ENCODE measurements at places on chromosomes 7 and 10. TPM values are rescaled to one million over a fixed set of nuclear protein-coding genes. Genes with fewer than 3 reads are reported as not detected.

Gene PDCD4
- 135 TPM for total RNA-seq

Gene TUBAL3
- not detected for total RNA-seq

Gene ATP6V0A4
- total RNA-seq: not detected

Gene FHIP2A
- 37.7 TPM for total RNA-seq

Gene LBX1
- total RNA-seq: not detected

- no peak for DNase-seq
Observed at GRCh38 chr10:95837356-95837776, 70.4 kb upstream of the CC2D2B start.

DNA sequence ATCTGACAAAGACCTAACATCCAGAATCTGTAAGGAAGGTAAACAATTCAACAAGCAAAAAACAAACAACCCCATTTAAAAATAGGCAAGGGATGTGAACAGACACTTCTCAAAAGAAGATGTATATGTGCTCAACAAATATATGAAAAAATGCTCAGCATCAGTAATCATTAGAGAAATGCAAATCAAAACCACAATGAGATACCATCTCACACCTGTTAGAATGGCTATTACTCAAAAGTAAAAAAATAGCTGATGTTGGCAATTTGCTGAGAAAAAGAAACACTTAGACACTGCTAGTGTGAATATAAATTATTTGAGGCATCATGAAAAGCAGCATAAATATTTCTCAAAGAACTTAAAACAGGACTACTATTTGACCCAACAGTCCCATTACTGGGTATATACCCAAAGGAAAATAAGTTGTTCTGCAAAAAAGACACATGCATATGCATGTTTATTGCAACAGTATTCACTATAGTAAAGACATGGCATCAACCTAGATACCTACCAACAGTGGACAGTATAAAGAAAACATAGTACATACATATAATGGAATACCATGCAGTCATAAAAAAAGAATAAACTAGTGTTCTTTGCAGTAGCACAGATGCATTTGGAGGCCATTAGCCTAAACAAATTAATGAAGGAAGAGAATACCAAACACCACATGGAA, 980.1 kb downstream of the KCNMA1 start:
- no peak for DNase-seq

GRCh38 chr10:98446151-98446660, 529 bp downstream of the HPS1 start:
- DNase-seq: peak; percentile 78

- DNase-seq: no peak
Observed at GRCh38 chr10:107749235-107749634, 584.7 kb upstream of the SORCS1 start.

DNA sequence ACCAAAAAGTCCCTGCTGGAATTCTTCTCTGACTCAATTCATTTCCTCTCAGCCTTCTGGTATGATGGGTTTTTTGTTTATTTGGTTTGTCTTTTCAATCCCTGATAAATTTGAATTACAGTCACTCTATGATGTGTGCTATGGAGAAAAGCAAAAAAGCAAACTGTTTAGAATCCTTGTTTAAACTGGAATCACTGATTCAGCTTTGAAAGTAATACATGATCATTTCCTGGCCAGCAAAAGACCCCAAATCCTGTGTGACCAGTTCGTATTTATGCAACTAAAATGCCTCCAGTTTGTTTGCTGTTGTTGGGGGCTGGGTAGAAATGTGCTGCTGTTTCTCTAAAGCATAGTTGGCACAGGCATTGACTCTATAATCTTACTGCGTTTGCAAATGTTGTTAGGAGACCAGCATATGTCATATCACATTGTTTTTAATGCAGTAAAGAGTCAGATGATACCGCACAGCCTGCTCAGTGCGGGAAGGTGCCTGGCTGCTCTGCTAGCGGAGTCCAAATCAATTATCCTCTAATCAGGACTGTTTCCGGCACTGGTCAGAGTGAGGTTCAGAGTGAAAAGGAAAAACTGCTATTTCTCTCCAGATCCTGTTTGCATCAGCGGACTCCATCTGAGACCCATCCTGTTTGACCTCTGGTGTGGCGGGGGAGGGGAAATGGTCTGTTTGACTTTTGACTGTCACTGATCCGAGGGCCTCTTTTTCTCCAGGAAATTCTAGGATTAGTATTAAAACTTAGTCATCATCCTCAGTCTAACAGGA, 40.6 kb upstream of the ADD3 start:
- DNase-seq: no peak

DNA sequence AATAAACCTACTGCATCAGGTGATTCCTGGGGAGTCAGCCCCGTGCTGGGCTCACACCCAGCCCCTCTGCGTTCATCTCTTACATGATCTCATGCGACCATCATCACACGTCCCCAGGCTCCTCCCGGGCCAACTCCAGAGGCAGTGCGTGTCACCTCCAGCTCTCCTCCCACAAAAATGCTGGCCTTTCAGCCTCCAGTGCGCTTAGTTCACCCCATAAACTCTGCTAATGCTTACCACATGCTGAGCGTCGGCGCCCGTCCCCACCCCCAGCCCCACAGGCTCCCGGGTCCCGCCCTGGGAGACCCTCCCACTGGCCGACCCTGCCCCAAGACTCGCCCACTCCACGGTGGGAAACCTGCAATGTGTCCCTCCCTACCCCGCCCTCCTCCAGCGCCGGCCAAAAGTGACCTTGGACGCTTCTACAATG, 816 bp upstream of the SDK1 start:
- DNase-seq: peak; percentile 71

GRCh38 chr10:112805701-112806100, 144.3 kb upstream of the TCF7L2 start:
- no peak for DNase-seq

DNA sequence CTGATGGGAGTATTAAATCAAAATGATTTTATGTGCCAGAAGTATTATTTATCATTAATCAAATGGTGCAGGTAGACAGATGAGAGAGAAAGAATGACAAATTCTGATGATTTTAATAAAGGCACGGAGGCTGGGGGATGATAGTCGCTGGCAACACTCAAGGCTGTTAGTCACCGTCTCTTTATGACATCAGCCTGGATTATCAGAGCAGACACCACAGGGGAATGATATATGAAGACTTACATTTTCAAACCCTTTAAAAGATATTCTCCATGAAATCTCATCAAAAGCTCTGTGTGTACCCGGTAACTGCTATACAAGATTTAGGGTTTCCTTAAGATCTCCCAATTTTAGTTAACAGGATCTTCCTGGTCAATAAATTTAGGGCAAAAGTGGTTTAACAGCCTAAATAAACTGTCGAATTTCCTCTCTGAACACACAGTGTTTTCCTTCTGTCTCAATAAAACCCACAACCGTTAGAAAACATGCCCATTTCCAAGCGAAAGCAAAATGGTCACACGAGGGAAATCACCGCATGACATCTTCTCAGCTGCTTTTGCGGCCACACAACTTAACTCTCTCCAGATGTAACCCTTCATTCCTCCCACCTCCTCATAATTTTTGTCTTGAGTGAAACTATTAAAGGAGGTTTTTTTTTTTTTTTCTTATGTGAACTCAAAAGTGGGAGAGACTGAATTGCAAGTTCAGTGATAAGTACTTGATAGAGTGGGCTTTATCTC, 133.2 kb upstream of the FAM171A1 start:
- DNase-seq: no peak

GRCh38 chr10:17590969-17591645, 26.1 kb downstream of the HACD1 start:
- DNase-seq: no peak

All from sigmoid colon (tissue), 7 donors.